ENCODE measurements at places on chromosomes 3 and 15.

- no peak for DNase-seq
These were observed 43.7 kb upstream of the POLR2M start for GRCh38 chr15:57662802-57663201.

- no peak for DNase-seq
These were observed 21.2 kb downstream of the CRTC3 start for GRCh38 chr15:90550919-90551318.

GRCh38 chr3:140899363-140899762 is 42.3 kb upstream of the SLC25A36 start:
- no peak for DNase-seq

GRCh38 chr15:80474224-80475215 is 70.3 kb downstream of the ARNT2 start:
- no peak for DNase-seq

GRCh38 chr15:67080900-67081431 is 15.6 kb downstream of the SMAD3 start:
- DNase-seq: no peak

All from Caco-2 (cell line).